Activated T-cell treated with anti-CD3 and anti-CD28 coated beads for 4 hours (primary cell): ENCODE measurements at places on chromosomes 7 and 10.

DNA sequence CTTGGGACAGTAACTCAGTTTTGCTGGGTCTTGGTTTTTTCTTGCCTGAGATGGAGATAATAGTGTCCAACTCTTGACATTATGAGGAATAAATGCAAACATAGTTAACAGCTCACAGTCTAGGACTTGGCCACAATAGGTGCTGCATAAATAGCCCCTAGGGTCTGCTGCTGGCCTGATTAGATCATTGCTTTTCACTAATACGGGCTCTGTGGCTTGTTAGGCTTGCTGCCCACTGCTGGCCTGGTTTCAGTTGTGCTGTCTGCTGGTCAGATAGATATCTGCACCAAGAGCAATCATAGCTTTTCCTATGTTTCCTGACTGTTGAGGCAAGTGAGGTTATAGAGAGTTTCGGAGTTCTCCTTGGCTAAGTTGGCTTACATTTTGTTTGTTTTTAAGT, 246.1 kb downstream of the DNAJB9 start:
- no peak for DNase-seq

- DNase-seq: no peak
Measured at GRCh38 chr10:58440484-58440883, 55.3 kb downstream of the TFAM start.

DNA sequence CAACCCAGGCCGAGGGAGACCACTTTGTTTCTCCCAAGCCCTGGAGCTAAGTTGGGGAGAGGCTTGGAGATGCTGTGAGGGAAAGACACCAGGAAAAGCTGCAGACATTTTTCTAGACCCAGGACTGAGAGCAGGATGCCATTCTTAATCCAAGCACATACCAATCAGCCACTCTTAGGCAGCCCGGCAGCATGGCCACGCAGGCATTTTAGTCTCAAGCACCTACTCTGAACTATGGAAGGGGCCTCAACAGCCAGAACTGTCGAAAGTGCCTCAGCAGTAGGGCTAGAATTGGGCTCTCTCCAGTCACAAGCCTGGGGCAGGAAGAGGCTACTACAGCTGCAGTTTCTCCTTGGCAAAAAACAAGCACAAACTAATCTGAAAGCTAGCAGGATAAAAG, 57.8 kb downstream of the GCC1 start:
- no peak for DNase-seq

- DNase-seq: no peak
Measured at GRCh38 chr10:24721229-24722106, 2.2 kb downstream of the ARHGAP21 start.

DNA sequence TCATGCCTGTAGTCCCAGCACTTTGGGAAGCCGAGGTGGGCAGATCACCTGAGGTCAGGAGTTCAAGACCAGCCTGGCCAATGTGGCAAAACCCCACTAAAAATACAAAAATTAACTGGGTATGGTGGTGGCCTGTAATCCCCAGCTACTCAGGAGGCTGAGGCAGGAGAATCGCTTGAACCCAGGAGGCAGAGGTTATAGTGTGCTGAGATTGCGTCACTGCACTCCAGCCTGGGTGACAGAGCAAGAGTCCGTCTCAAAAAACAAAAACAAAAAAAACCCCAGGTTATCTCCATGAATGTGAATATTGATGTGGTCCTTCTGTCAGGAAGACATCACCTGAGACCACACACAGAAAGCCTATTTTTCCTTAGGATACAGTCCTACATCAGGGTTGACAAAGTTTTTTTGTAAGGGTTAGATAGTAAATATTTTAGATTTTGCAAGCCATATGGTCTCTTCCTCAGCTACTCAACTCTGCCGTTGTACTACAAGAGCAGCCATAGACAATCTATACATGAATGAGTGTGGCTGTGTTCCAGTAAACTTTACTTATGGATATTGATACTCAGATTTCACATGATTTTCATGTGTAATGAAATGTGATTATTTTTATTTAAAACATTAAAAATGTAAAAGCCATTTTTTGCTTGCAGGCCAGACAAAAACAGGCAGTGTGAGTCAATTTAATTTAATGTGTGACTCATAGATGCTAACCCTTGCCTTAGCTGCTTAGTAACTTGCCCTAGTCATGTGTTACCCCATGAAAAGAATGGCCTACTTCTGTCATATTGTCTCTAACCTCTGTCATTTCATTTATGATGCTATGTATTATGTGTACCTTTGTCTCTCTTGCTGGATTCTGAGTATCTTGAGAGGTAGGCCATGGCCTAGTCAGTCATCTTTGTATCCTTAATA, 78.1 kb downstream of the TPST1 start:
- DNase-seq: no peak

GRCh38 chr10:22628309-22628708, 86.1 kb downstream of the PIP4K2A start:
- no peak for DNase-seq
